ENCODE measurements at places on chromosomes 5 and 9. TPM values are rescaled to one million over a fixed set of nuclear protein-coding genes. Genes with fewer than 3 reads are reported as not detected.
A peak's percentile ranks its signal among the peaks of the same experiment; 100 is the strongest.

The SLC45A2 gene
- not detected for total RNA-seq

DNA sequence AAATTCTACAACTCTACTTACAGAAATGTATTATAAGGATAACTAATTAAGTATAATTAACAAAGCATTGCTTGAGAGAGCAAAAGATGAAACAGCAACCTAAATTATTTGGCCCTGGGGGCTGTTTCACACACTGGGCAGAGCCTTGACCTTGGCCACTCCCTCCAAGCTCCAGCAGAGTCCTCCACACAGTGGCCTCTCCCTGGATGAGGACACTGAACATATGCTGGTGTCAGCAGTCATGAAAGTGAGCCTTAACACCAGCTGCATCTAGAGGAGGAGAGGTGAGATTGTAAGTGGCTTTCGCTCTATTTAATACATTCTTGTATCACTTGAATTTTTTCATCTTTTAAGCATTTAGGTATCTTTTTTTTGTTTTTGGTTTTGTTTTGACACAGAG lies 23.3 kb upstream of the ZDHHC12 start:
- DNase-seq = no peak

GRCh38 chr5:107598958-107599357 lies 71.8 kb downstream of the EFNA5 start:
- DNase-seq = no peak

- no peak for DNase-seq
Measured at GRCh38 chr5:89277816-89278215, 394.8 kb upstream of the MEF2C start.

DNA sequence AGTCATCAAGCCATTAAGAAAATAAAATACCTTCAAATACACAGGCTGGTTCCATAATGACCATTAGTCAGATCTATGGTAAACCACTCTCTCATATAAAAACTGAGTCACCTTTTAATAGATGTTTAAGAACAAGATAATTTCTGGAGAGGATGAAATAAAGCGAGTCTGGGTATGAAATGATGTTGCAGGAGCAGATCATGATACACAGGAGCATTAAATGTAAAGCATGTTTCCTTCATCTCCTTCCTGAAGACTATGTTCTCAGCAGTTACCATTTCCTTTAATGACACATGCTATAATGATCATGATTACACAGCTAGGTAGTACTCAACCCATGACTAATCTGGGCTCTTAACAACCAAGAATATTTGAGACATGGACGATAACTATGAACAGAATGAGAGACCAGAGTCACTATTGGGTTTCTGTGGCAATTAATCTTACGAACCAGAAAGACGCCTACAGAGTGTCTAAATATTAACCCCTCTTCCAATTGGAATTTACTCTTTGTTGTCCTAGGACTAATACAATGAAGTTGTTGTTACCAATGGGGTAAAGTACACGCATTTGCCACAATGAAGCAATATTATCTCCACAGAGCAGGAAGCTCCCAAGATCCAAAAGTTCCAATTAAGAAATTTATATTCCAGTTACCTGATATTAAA lies 105.6 kb downstream of the NR6A1 start:
- peak; percentile 12 for DNase-seq

DNA sequence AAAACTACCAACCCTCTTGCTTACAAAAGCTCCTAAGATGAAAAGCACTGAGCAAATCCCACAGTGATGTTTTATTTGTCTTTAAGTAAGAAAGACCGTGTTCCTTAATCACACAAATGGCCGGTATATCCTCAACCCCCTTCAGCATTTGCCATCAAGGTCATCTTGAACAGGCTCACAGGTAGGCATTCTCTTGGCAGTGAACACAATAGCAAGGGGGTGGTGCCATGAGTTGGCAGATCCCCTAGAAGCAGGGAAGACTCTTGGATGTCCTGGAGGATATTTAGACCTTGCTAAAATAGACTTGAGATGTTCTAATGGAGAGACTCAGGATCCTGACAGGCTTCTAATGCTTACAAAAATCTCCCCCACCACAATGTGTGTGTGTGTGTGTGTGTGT lies 323.0 kb downstream of the SPOCK1 start:
- DNase-seq = no peak

Measured in fibroblast of villous mesenchyme (primary cell).